ENCODE measurements at places on chromosomes 2 and 18.

GRCh38 chr2:963876-964275 lies 13.2 kb downstream of the SNTG2 start:
- DNase-seq, result no peak

DNA sequence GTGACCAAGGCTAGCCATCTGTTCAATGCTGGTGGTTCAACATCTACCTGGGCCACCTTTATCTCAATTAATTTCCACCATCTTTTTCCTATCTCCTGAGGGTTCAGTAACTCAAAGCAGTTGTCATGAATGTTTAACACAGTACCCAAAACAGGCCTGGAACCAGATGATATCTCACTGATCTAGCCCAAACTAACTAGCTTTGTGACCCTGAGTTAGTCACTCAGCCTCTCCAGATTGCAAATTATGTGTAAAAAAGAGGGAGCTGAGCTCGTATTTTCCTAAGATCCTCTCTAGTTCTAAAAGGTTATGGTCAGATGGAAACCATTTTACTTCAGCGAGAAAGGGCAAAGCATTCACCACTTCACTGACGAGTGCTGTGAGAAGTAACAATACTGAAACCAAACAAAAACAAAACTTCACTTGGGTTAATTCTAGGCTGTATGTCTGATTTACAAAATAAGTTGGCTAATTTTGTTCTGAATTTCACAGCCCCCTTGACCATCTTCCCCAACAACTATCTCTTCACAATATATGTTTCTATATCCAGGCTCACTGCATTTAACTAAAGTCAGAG lies 14.8 kb downstream of the SPRED2 start:
- no peak for DNase-seq

GRCh38 chr18:24094561-24094960 lies 44.3 kb upstream of the CABYR start:
- no peak for DNase-seq

- no peak for DNase-seq
Observed at GRCh38 chr2:98846041-98846440, 90.0 kb downstream of the CRACDL start.

- no peak for DNase-seq
Observed at GRCh38 chr2:45009928-45010701, 863 bp upstream of the SIX2 start.
